ENCODE measurements at places on chromosomes 6 and 20.

DNA sequence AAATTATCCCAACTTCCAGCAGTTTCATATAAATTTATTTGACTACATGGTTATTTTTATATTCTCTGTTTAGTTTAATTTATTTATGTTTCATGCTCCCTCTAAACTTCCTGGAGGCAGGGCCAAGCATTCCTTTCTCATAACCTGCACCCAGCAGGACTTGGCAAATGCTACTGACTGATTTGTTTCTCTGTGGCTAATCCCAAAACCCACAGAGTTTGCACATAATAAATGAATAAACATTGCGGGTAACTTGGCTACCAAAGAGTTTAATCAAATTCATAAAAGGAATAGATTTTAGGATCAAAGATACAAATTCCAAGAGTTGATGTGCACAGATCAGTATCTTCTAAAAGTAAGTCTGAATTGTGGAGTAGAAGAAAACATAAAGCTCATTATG lies 239.5 kb downstream of the SLC35F1 start:
- DNase-seq: no peak

GRCh38 chr6:38413102-38413800 lies 226.5 kb downstream of the BTBD9 start:
- no peak for DNase-seq

- no peak for DNase-seq
These were observed 185.4 kb upstream of the VGLL2 start for GRCh38 chr6:117079951-117080350.

GRCh38 chr6:159608961-159609651 lies 83.9 kb downstream of the SOD2 start:
- no peak for DNase-seq

GRCh38 chr6:89927791-89928550 lies 33.7 kb downstream of the GJA10 start:
- no peak for DNase-seq

Data from activated naive CD4-positive, alpha-beta T cell (primary cell).